ENCODE measurements at places on chromosomes 6 and 20.

DNA sequence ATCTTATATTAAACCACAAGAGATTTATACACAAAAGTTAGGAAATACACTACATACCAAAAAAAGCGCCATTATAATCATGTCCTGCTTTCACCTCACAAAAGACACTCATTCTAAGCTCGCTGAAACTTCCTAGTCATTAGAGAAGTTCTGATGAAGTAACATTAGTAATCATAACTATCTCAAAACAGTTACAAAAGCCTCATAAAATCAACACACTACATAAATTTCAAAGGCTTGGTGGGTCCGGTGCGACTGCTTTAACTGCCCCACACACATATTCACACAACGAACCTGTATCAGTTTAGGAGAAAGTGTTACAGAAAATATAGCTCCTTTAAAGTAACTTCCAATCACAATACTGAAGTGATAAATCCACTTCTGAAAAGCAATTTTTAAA is 1.9 kb downstream of the PHIP start:
- DNase-seq, result peak; percentile 42

DNA sequence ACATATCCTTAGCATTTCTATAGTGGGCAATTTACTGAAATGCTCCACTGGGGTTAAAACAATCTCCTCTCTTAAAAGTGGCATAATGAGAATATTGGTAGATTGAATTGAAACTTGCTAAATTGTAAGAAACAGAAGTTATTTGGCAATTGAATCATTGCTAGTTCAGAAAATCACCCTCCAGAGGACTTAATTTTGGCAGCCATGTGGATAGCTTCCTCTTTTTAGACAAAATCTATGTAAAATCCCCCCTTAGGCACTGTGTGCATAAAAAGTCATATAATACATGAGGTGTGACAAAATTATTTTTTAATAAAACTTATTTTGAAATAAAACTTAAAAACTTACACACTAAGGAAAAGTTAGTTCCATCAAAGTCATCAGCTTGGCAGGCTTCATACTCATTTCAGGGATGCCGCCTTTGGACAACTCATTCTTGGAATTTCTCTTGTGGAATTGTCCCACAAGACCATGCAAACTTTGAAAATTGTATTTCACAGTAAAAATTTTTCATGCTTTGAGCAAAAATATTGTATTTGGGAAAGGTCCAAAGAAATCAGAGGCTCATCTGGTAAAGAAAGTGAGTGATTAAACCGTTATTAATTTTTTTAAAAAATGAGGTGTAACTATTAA is 473.0 kb downstream of the BCKDHB start:
- DNase-seq, result no peak

- DNase-seq, result peak; percentile 65
Measured at GRCh38 chr6:107064579-107065065, 36.6 kb downstream of the MTRES1 start.

- peak; percentile 38 for DNase-seq
Measured at GRCh38 chr6:151130329-151130728, 109.4 kb upstream of the AKAP12 start.

- no peak for DNase-seq
Measured at GRCh38 chr6:156767603-156768467, 9.3 kb upstream of the ARID1B start.

- DNase-seq, result no peak
Measured at GRCh38 chr20:17594443-17594842, 24.6 kb downstream of the DSTN start.

All from activated CD4-positive, alpha-beta memory T cell treated with anti-CD3 and anti-CD28 coated beads for 36 hours (primary cell).